ENCODE measurements at places on chromosomes 11 and 22. TPM values are rescaled to one million over a fixed set of nuclear protein-coding genes. Genes with fewer than 3 reads are reported as not detected.

DNA sequence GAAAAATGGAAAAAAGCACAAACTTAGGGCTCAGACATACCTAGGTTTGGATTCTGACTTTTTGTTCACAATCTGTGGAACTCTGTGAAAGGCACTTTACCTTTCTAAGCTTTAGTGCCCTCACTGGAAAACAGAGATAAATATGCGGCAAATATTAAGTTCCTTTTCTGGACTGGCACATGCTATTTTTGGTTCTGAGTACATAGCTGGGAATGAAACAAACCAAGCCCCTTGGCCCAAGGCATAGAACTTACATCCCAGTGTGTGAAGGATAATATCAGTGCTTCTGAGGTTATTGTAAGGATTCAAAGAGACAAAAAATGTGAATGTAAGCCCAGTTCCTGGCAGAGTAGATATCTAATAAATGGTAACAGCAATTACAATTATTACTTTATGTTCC is 227.5 kb downstream of the ADAMTS15 start:
- DNase-seq: no peak

RIBC2 gene
- 1.5 TPM for total RNA-seq

- no peak for DNase-seq
These were observed 21.0 kb downstream of the C22orf31 start for GRCh38 chr22:29040385-29041275.

CSF2RB gene
- 3.2 TPM for total RNA-seq

DNA sequence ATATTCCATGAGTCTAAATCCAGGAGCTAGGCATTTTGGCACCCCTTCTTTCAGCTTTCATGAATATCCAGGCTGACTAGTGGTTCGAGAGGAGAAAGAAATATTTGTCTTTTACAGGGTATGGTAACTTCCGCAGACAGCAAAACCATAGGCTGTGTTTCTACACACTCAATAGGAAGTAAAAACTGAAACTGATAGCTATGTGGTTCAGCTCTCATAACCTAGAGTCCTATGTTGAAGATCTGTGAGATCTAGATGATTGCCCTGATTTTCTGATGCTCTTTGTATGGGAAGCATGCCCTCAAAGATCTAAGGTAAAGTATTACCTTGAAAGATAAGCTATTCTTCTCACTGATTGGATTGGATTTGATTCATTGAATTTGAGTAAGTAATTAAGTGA is 118.3 kb downstream of the CD44 start:
- no peak for DNase-seq

DNA sequence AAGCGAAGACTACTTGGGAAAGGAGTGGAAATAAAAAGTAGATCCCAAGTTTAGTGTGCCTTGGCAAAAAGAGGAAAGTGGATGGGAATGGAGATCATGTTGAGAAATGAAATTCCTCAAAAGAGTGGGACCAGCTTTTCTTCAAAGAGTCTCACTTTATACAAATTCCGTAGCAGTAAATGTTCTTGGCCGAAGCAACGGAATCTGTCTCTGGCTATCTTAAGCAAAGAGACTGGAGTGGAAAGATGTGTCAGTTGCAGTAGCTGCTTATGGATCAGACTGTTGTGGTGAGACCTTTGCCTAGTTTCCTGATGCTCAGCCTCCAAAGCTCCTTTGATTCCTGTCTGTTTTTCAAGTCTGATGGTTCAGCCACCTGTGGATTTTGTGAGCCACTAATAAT is 73.6 kb downstream of the CSTPP1 start:
- no peak for DNase-seq

- peak; percentile 69 for DNase-seq
These were observed 3.3 kb downstream of the SPATA19 start for GRCh38 chr11:133842053-133842452.

KDM4E gene
- total RNA-seq: not detected

- no peak for DNase-seq
These were observed 314.8 kb downstream of the NTM start for GRCh38 chr11:131685206-131685605.

DNA sequence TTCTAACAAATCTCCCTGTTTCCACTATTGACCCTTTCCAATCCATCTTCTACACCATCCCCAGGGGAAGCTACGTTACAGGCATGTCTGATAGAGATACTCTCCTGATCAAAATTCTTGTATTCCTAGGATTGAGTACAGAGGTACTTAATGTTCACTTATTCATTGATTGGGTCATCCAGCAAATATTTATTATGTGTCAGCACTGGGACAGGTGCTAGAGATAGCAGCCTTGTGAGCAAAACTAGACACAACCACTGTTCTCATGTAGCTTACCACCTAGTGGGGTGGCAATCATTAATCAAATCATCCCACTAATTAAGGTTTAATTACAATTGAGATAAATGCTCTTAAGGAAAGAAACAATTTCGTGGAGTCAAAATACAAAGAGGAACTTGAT is 9.4 kb upstream of the RTCB start:
- no peak for DNase-seq

MMP8 gene
- total RNA-seq: not detected

GRCh38 chr22:27858626-27859025 is 57.1 kb upstream of the MN1 start:
- DNase-seq: no peak

DNA sequence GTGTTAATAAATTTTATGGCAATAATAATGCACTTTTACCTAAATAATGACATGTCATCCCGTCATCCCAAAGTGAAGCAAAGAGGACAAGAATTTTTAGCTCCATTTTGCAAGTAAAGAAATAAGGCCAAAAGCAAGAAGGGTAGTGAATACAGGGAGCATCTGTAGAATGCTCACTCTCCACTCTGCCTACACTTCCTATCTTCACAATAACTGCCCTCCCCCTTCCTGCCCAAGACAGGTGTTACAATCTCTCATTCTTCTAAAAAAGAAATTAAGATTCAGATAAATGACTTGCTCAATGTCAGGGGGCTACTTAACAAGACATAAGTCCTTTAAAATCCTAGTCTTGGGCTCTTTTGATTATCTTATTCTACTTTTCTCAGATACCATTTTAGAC is 8.9 kb downstream of the RDX start:
- DNase-seq: no peak

TMEM191C gene
- 1.9 TPM for total RNA-seq

DNA sequence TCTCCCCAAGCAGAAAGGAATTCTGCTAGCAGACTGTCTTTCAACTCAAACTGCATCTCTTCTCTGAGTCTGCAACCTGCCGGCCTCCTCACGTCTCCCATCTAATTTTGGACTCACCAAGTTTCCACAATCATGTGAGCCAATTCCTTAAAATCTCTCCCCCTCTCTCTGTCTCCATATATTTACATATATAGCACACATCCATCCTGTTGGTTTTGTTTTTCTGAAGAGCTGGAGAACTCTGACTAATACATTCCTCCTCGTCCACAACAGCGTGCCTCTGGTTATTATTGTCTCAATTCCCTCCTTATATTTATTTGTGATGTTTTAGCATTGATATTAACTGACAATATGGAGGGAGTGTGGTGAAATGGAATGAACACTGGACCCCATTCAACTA is 29.6 kb upstream of the FJX1 start:
- no peak for DNase-seq

DNA sequence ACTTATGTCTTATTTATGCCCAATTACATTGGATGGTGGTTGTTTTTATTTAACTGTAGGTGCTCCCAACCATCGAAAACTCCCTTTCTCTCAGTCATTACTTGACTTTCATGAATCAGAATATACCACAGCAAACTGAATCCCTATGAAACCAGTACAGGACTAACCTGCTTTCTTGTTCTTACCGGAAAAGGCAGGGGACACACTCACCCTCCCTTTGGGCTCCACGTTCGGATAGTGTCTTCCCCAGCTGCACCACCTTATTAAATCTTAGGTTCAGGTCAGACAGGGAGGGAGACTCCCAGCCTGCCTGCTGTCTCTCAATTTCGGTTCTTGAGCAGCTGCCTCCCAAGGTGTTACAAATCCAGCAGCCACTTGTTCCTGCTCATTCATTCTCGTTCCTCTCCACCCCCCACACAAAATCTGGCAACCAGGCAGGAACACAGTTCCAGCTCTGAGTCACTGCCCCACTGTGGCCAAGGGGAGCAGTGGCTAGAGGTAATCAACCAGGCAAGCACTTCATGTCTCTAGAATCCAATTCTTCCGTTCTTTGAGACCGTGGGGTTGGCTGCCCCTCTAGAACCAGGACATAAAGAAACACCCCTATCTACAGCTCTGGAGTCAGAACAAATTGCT is 133.0 kb downstream of the PLEKHA7 start:
- peak; percentile 90 for DNase-seq

ADM2 gene
- 0.52 TPM for total RNA-seq

GRCh38 chr22:38467904-38468442 is at the start of gene KDELR3:
KDELR3 (plus strand) TSS chr22:38468096; CDS start chr22:38468234, 138 bp downstream.
- DNase-seq: peak; percentile 92

SYT12 gene
- 0.08 TPM for total RNA-seq

GRCh38 chr11:12693479-12694182 is 19.4 kb downstream of the TEAD1 start:
- DNase-seq: peak; percentile 47

GGT1 gene
- 6.9 TPM for total RNA-seq

PTPRCAP gene
- 1.6 TPM for total RNA-seq

C22orf23 gene
- not detected for total RNA-seq

GRCh38 chr11:119759324-119759723 is 30.3 kb upstream of the NECTIN1 start:
- no peak for DNase-seq

DNA sequence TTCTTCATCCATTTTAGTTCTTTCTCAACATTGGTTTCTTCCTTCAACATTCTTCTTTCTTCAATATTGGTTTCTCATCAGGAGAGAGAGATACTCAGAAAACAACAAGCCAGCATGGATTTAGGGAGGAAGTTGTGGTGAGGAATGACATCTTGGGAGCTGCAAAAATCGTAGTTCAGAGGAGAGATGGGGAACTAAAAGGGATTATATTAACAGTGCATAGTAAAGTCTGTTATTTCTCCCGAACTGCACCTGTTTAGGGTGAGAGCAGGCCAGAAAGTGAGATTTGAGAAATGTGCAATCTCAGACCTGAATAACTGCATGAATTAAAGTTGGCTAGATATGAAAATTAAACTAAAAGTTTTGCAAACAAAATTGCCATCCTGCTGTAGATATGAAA is 94.5 kb downstream of the CASP12 start:
- no peak for DNase-seq

OR2AG2 gene
- total RNA-seq: not detected

DNA sequence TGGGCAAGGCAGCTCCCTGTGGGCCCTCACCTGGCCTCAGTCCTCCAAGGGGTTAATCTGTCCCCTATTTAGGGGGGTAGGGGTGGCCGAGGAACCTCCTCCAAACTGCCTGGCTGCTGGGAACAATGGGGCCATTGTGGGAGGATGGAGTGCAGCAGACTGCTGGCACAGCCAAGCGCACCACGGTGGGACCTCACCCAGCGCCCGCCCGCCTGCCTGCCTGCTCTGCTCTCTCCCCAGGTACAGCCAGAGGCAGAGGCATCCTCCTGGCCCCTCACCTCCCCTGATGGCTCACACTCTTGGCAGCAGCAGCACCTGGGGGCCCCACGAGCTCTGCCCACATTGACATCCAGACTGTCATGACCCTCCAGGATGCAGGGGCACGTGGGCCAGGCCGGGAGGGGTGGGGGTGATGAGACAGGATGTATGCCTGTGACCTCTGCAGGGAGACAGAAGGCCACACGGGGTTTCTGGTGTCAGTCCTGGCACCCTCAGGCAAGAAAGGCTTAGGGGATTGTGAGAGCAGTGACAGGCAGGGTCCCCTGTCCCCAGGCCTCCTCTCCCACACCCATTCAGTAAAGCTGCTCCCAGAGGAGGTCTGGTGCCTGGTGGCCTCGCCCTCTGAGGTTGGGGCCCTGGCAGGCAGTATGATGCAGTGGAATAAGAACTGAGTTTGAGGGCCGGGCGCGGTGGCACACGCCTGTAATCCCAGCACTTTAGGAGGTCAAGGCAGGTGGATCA is 11.4 kb downstream of the BCL9L start:
- DNase-seq: no peak

GRCh38 chr22:42171946-42172719 is 41.5 kb upstream of the CYP2D6 start:
- DNase-seq: no peak

DNA sequence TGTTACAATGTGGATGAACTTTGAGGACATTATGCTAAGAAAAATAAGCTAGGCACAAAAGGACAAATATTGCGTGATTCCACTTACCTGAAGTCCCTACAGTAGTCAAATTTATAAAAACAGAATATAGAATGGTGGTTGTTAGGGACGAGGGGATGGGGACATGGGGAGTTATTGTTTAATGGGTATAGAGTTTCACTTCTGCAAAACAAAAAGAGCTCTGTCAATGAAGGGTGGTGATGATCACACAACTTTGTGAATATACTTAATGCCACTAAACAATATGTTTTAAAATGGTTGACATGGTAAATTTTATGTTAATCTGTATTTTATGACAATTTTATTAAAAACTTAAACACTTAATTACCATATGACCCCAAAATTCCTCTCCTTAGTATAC is 26.1 kb downstream of the INTS4 start:
- DNase-seq: no peak
